ENCODE measurements at places on chromosomes 1 and 21.
A peak's percentile ranks its signal among the peaks of the same experiment; 100 is the strongest.

DNA sequence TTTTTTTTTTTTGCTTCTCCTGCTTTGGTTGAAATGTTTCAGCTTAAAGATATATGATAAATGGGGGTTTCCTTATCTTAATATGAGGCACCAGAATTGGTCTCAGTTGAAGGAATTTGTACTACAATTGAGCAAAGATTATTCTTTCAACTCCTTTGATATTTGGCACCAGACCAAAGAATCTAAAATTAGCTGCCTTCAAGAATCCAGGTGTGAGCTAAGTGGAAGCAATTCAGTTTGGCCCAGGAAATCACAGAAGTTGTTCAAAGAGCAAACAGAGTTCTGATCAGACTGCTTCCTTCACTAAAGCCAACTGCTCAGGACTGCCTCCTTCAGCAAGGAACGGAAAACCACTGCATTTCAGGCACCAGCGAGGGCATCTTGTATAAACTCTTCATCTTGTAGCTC lies 68.3 kb upstream of the BCAR3 start:
- no peak for DNase-seq

- DNase-seq = no peak
Observed at GRCh38 chr1:103362348-103363007, 163.0 kb upstream of the RNPC3 start.

DNA sequence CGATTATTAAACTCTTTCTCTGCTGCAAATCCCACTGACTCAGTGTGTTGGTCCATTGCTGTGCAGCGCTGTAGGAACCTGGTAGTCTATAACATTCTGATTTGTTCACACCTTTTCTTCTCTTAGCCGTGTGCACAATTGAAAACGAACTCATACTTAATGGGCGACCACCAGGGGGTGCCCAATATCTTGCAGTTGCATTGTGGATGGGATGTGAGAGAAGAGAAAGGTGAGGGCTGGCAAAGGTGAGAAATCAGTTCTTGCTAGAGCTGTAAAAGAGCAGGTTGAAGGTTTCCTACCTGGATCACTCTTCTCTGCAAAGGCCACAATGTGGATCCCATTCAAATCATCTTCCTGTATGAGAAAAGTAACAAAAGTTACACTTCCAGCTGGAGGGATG lies 51.0 kb downstream of the CASQ2 start:
- DNase-seq = peak; percentile 14

DNA sequence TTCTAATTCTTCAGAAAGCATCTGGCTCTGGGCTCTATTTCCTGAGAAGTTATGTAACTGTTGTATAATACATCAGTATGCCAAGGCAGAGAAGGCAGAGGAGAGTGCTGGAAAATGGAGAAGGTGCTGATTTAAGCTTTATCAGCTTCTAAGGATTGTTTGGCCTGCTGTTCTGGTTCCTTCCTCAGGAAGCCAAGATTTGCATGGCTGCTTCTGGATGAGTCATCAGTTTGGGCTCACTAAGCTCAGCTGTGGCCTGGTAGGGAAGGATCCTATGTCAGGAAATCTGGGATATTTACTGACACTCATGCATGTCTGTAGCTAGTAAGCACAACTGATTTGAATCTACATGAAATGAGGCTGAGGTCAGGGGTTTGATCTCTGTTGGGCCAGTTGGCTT lies 73.2 kb upstream of the ADGRL4 start:
- no peak for DNase-seq

DNA sequence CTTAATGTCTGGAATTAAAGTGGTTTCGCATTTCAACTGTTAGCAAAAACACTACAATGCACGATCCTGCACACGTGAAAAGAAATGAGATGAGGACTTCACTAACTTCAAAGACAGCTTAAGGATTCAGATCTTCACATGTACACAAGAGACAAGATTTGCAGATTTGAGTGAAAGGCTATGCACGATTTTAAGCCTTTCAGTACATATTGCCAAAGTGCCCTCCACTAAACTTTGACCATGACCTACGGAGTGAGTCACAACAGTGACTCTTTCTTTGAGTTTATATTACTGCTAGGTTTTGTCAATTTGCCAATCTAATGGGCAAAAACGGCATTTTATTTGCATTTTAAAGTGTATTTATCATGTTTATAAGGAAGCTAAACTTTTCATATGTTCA lies 41.2 kb upstream of the CR1L start:
- DNase-seq = no peak

GRCh38 chr1:12477936-12478611 lies 139.9 kb downstream of the DHRS3 start:
- no peak for DNase-seq

DNA sequence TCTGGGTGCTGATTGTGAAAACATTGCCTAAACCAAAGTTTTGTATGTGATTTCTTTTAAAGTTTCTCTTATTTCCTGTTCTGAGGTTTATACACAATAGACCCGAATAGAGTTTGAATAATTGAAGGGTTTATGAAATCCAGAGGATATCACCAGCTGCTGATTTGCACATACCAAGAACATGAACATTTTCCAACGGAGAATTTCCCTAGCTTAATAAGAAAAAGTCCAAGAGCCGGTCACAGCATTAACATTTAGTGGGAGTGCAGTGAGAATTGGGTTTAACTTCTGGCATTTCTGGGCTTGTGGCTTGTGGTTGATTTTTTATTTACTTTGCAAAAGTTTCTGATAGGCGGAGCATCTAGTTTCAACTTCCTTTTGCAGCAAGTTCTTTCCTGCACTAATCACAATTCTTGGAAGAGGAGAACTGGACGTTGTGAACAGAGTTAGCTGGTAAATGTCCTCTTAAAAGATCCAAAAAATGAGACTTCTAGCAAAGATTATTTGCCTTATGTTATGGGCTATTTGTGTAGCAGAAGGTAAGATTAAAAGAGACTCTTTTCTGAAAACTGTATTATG lies at the start of gene CFH:
CFH (plus strand) TSS at position 407 of the 579 bp plus-strand sequence; CDS start at position 482, 75 bp downstream.
- no peak for DNase-seq

GRCh38 chr1:65393347-65393746 lies 27.1 kb upstream of the LEPR start:
- DNase-seq = no peak

- DNase-seq = no peak
Observed at GRCh38 chr21:37828556-37828955, 87.7 kb downstream of the KCNJ6 start.

DNA sequence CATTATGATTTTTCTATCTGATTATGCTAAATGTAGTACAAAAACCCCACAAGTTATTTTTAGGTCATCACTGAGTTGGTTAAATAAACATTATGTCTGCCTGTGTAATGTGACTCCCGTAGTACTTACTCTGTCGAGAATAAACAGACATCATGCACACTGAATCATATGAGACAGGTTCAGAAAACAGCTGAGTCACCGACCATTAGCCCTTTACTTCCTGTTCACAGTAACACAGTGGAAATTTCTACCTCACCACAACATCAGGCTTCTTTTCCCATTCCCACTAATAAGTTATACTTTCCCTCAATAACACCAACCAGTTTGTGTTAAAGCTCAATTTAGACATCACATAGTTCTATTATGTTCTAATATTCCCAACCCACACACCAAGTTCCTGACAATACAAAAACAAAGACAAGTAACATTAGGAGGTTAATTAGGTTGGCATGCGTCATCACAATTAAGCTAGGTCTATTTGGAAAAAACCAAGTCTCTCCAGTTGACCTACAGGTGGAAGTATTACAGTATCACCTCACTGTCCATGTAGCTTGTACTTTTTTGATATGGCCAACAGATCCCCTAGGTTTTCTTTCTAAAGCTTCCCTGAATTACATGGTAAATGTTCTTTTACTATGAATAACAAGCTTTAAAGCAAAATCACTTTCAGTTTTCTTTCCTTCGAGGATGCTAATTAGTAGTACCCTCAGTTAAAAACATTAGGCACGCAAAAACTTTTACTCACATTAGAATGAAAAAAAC lies 154.2 kb downstream of the EIF4G3 start:
- peak; percentile 57 for DNase-seq

DNA sequence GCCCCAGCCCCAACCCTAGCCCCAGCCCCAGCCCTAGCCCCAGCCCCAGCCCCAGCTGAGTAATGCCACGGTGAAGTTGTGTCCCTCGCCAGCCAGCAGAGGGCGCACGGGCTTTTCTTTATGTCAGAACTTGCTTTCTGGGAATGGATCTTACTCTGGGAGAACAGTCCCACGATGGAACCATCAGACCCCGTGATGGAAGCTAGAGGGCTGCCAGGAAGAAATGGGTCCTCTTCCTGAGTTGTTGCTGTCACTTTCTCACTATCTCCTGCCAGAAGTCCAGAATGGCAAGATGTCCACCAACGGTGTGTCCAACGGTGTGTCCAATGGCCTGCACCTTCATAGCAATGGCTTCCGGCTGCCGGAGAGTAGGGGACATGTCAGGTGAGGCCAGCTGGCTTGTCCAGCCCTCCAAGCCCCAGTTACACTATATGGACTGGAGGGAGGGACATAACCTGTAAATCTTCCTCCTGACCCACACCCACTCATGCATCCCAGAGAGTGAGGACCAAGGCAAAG lies 25.1 kb upstream of the TMEM222 start:
- DNase-seq = peak; percentile 60

- no peak for DNase-seq
Observed at GRCh38 chr1:228304766-228305395, 97.0 kb downstream of the OBSCN start.

DNA sequence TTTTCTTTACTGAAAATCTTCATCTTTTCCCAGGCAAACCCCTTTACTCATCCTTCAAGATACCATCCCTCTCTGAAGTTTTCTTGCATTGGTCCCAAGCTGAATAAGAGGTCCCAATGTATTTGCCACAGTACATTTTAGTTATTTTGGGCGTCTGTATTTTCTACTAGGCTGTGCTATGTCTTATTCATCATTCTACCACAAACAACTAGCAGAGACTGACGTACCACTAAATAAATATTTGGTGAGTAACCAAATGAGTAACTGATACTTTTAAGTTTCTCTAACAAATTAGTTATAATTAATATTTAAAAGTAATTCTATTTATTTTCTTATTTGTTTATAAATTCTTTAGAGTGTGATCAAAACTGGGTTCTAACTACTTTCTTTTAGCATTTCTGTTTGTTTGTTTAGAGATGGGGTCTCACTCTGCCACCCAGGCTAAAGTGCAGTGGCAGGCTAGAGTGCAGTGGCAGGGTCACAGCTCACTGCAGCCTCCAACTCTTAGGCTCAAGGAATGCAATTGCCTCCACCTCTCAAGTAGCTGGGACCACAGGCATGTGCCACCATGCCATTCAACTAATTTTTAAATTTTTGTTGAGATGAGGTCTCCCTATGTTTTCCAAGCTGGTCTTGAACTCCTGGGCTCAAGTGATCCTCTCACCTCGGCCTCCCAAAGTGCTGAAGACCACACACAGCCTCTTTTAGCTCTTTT lies 33.1 kb downstream of the NDC1 start:
- DNase-seq = no peak

DNA sequence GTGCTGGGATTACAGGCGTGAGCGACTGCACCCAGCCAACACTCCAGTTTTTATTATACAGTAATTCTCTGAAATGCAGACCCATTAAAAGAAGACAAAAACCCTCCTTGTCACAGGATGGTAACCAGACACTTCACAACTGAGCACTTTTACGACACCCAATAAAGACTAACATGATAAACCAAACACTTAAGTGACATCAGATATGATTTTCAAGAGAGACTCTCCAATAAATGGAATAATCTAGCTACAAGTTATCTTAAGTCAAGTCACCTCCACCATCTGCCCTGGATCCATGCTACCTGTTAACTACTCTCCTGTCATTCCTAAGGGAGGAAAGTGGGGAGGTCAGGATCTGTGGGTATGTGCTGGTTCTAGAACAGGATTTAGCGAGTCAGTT lies 5.6 kb downstream of the GNG12 start:
- no peak for DNase-seq

GRCh38 chr1:76269155-76269554 lies 194.6 kb downstream of the ST6GALNAC3 start:
- no peak for DNase-seq

GRCh38 chr21:25822981-25823380 lies 88.2 kb downstream of the GABPA start:
- no peak for DNase-seq

- no peak for DNase-seq
Observed at GRCh38 chr1:24459551-24460266, 42.9 kb upstream of the RCAN3 start.

DNA sequence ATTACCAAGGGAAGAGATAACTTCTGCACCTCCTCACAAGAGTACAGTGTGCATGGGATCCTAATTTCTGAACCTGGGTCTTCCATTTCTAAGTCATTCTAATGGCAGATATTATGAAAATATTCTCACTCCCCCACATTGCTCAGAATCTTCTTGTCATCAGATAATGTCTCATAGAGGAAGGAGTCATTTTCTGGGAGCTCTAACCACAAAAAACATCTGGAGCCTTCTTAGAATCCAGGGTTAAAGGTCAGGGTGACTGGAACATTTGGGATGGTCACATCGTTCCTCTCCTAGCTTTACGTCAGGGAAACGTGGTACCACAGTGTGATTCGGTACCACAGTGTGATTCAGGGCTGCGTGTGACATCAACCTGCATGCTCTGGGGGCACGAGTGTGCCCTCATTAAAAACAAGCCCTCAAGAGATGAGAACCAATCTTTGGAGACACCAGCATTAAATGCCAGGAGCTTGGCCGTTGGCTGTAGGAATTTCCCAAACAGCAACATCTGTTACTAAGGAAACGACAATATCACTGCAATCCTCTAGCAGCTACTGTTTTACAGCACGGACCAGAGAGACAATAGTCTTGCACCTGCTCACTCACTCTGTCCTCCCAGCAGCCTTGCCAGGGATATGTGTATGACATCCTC lies 179.1 kb downstream of the PSMG1 start:
- no peak for DNase-seq

GRCh38 chr1:119331915-119332314 lies 36.7 kb upstream of the HAO2 start:
- DNase-seq = no peak

GRCh38 chr1:98102345-98103030 lies 181.7 kb upstream of the DPYD start:
- no peak for DNase-seq

- no peak for DNase-seq
Observed at GRCh38 chr1:212539737-212540430, 68.7 kb upstream of the ATF3 start.

DNA sequence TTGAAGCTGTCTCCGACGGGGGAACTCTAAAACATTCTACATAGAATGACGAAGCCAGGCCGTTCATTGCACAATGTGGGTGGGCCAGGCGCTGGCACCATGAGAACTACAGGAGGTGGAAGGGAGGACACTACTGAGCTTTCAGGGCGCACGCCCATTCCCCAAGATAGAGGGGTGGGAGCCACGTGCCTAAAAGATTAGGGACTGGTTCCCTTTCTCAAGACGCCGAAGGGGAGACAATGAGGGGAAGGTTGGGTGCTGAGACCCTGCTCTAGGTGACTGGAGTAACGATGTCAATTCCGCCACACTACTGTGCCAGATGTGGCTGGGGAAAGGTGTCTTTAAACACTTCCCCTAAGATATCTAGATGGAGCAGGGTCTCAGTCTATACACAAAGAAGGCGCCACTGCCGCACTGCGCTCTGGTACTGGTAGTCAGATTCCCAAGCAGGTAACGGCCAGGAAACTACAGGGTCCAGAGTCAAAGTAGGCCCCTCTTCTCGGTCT lies 782 bp downstream of the CSDE1 start:
- DNase-seq = no peak

All from CD4-positive, alpha-beta T cell treated with Interleukin-12 subunit alpha and Interleukin-12 subunit beta, for 1 hour (primary cell).